ENCODE measurements at places on chromosomes 3 and 15.

DNA sequence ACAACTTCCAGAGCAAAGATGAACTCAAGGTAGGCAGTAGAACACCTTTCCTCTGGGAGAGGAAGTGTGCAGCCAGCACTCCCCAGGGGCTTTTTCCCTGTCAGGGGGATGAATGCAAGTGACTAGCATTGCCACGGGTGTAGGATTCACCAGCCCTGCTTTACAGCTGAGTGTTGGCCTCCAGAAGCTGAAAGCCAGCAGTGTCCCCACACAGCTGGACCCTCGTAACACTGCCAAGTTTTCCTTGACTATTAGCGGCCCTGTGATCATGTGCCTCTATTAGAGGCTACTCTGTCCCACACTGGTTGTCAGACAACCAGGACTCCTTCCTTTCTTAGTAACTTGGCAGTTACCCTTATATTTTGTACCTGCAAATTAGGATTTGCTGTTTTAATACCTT is 104.9 kb upstream of the MANF start:
- DNase-seq = no peak

- DNase-seq = peak; percentile 88
Measured at GRCh38 chr3:186806089-186807055, at the start of gene RFC4. Gene RFC4, minus strand, starts transcription at chr3:186806482. Its CDS starts 1,769 bp downstream, at chr3:186804713.

GRCh38 chr15:77518458-77518857 is 97.8 kb downstream of the HMG20A start:
- DNase-seq = no peak

- no peak for DNase-seq
Measured at GRCh38 chr15:78351539-78351938, 11.4 kb downstream of the CRABP1 start.

- DNase-seq = no peak
Measured at GRCh38 chr15:29097168-29097567, 172.5 kb downstream of the NSMCE3 start.

- DNase-seq = no peak
Measured at GRCh38 chr3:169501777-169502320, 161.7 kb downstream of the MECOM start.
